Gastrocnemius medialis (tissue), 4 donors: ENCODE measurements at places on chromosomes 5 and 9.

DNA sequence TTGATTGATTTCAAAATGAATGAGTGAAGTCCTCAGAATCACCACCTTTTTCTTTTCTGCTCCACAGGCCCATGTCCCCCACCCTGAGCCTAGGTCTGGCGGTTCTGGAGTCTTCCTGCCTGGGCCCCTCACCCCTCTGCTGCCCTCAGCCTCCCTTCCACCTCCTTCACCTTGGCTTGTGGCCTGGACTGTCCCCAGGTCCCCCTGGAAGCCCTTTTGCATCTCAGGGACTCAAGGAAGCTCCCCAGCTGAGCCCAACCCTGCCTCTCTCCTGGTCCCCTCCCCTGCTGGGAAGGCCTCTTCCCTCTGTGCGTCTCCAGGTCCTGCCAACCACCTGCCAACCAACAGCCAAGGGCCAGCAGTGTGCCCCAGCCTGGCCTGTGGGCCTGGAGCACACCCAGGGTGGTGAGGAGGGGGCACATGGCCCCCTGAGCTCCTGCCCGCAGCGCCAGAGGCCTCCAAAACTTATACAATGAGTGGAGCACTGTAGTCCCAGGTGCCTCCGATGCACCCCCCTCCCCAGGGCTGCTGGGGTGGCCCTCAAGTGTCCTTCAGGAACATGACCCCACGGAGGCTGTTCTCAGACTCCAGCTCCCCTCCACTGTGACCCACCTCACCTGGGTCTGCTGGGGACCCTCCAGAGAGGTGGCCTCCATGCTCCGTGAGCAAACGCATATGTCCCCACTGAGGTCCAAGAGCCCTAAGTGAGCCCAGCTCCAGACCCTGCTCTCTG, 20.3 kb downstream of the GLT6D1 start:
- no peak for DNase-seq

GRCh38 chr5:67774267-67774552, 441.3 kb upstream of the PIK3R1 start:
- DNase-seq: peak; percentile 52

DNA sequence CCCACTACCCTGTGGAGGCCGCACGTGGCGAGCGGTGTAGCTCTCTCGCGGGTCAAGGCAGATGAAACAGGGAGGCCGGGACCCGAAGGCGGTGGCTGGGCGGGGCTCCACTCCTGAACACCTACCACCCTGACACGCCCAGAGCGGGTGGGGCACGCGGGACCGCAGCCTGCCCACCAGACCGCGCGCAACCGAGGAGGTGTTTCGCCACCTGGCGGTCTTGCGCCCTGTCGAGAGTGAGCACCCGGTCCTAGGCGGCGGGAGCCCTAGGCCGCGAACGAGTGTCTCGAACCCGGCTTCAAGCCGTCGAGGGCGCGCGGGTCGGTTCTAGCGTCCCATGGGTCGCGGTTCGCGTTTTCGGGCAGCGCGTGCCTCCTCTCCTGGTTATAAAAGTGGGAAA, 2.2 kb upstream of the EXOSC3 start:
- no peak for DNase-seq

GRCh38 chr9:5643005-5643624, 14.2 kb downstream of the RIC1 start:
- DNase-seq: no peak

DNA sequence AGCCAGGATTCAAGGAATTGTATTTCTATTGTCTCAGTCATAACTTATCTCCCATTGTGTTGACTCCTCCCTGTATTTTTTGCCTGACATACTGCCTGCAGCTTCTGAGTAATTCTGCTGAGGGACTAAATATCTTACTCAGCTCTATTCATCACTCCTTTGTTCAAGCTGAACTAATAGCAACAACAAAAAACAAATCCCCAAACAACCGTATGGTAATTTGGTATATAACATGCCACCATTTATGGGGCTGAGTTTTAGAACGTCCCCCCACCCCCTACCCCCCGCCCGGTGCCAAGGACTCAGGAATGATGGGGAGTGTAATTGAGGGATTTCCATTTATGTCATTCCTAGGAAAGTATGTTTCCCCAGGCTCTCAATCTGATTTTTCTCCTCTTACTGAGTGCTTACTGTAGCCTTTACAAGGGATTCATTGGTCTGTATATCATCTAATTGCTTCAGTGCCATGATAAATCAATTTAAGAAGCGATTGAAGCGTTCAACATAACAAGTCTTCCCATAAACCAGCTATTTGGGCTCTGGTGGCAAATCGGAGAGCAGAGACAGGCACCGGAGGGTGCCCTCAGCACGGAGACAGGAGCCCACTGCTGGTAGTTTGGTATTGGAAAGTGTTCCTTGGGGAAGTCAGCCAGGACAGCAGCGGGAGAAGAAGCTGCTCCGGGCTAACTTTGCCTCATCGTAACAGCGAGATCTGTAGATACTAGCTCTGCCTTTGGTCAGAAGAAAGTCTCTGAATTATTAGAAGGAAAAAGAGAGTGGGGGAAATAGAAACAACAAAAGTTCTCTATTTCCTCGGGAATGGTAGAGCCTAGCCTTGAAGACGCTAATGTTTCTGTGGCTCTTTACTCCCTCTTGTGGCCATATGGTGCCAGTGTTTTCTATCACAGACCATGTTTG, 40.7 kb upstream of the HSD17B4 start:
- DNase-seq: peak; percentile 7

DNA sequence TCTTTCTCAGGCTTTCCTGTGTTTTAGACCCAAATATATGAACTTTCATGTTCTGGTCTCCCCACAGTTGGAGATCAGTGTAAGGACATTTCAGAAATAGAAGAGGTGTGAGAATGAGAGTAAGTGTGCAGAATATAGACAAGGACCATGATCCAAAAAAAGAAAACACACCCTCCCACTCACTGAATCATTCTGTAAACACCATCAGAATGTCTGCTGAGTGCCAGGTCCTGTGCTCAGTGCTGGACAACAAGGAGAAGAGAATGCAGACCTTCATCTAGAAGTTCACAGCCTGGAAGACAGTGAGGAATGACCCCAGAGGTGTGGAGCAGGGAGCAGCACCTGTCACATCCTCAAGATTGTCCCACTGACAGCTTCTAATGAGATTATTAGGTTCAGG, 19.1 kb upstream of the SH3RF2 start:
- no peak for DNase-seq

- DNase-seq: no peak
Measured at GRCh38 chr5:136631186-136631585, 265.8 kb upstream of the TRPC7 start.

GRCh38 chr5:116487045-116487444, 87.6 kb downstream of the SEMA6A start:
- DNase-seq: no peak

DNA sequence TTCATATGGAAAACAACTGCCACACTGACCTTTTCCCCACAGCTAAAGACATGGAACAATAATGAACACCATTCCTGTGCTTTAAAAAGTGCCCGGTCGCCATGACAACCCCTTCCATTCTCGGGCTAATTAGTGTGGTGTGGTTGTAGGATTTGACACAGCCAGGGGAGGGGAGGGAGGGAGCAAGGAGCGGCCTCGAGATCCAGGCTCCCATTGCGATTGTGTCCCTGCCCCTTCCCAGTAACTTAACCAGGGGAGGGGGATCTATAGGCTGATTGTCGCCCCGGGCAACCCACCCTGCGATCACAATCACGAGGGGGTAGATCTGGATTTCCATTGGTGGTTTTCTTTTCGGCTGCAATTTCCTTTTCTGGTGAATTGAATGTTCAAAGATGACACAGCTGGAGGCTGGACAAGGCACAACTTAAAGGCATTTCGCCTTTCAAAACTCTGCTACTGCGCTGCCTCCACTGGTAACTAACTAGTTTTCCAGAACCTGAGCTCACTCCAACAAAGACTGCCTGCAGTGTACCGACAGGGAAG, 96.7 kb upstream of the RETREG1 start:
- no peak for DNase-seq

- DNase-seq: no peak
Measured at GRCh38 chr9:34171753-34172535, 6.9 kb upstream of the UBAP1 start.

GRCh38 chr9:33124046-33124445, 43.1 kb downstream of the B4GALT1 start:
- DNase-seq: no peak

GRCh38 chr5:169636477-169637084, 494 bp upstream of the DOCK2 start:
- no peak for DNase-seq

GRCh38 chr9:97987487-97987886, 4.3 kb downstream of the ANP32B start:
- no peak for DNase-seq

- DNase-seq: peak; percentile 64
Measured at GRCh38 chr9:97559111-97559514, 57.6 kb downstream of the TMOD1 start.

- no peak for DNase-seq
Measured at GRCh38 chr5:417301-418161, 25.4 kb upstream of the EXOC3 start.

GRCh38 chr5:168273056-168273980, 18.1 kb upstream of the WWC1 start:
- no peak for DNase-seq

DNA sequence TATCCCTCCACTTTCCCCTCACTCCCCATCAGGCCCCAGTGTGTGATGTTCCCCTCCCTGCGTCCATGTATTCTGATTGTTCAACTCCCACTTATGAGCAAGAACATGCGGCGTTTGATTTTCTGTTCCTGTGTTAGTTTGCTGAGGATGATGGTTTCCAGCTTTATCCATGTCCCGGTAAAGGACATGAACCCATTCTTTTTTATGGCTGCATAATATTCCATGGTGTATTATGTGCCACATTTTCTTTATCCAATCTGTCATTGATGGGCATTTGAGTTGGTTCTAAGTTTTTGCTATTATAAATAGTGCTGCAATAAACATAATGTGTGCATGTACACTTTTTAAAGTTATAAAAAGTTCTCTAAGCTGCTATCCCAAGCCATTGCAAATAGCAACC, 75.6 kb downstream of the ERBIN start:
- DNase-seq: no peak

DNA sequence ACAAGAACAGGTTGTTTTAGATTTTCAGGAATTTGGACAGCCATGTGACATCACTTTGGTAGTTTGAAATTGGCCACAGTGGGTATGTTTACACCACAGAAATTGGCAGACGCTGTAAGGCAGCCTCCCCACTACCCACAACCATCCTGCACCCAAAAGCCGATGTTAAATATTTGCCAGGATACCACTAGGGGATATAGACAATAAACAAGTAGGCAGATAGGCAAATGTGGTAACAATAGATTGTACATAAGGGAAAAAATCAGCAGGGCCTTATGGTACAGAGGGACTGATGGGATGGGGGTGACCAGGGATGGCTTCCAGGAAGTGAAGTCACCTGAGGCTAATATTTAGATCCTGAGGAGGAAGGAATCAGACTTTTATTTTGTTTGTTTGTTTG, 31.1 kb upstream of the DUSP1 start:
- no peak for DNase-seq
